A549 treated with DMSO at 1 μM for 4 hours (cell line): ENCODE measurements at places on chromosomes 4 and X. TPM values are rescaled to one million over a fixed set of nuclear protein-coding genes. Genes with fewer than 3 reads are reported as not detected.

Gene MTMR8
- 0.45 to 0.92 TPM (median 0.50 TPM) in 5 replicates for total RNA-seq

Gene CT55
- not detected in 5 replicates for total RNA-seq

Gene G3BP2
- 79.7 to 111 TPM (median 95.8 TPM) in 5 replicates for total RNA-seq

Gene PRRG3
- total RNA-seq: not detected in 5 replicates

Gene PITX2
- 1.0 to 1.6 TPM (median 1.3 TPM) in 5 replicates for total RNA-seq

Gene FGB
- total RNA-seq: 11.5 to 19.8 TPM (median 14.2 TPM) in 5 replicates

Gene KCNE5
- total RNA-seq: 0.13 to 0.24 TPM (median 0.15 TPM) in 4 of 5 replicates, not detected in the other

Gene CYSLTR1
- not detected in 5 replicates for total RNA-seq

Gene USP51
- 0.36 to 0.81 TPM (median 0.69 TPM) in 5 replicates for total RNA-seq

Gene MOB1B
- total RNA-seq: 5.1 to 9.5 TPM (median 8.4 TPM) in 5 replicates

Gene SOWAHB
- total RNA-seq: not detected in 5 replicates

Gene ANOS1
- 0.03 to 0.09 TPM (median 0.05 TPM) in 3 of 5 replicates, not detected in the others for total RNA-seq

Gene ADH1A
- total RNA-seq: not detected in 5 replicates

Gene CCNB3
- 0.60 to 0.97 TPM (median 0.63 TPM) in 5 replicates for total RNA-seq

Gene FAM114A1
- 23.9 to 41.6 TPM (median 38.2 TPM) in 5 replicates for total RNA-seq

Gene FGFRL1
- 18.7 to 25.5 TPM (median 22.0 TPM) in 5 replicates for total RNA-seq

Gene ADGRG4
- not detected in 5 replicates for total RNA-seq

Gene SSX4
- not detected in 5 replicates for total RNA-seq

Gene IRS4
- 0.03 TPM in 1 of 5 replicates, not detected in the others for total RNA-seq

Gene LRIT3
- total RNA-seq: 0.03 to 0.07 TPM (median 0.06 TPM) in 4 of 5 replicates, not detected in the other

Gene RAB39B
- total RNA-seq: 0.66 to 0.85 TPM (median 0.85 TPM) in 5 replicates

Gene FAM199X
- 14.1 to 23.9 TPM (median 20.4 TPM) in 5 replicates for total RNA-seq

Gene PPP2R2C
- total RNA-seq: 29.6 to 44.0 TPM (median 40.4 TPM) in 5 replicates

Gene ADAD1
- not detected in 5 replicates for total RNA-seq

Gene SHISA3
- total RNA-seq: not detected in 5 replicates

Gene PACRGL
- 12.5 to 16.2 TPM (median 15.8 TPM) in 5 replicates for total RNA-seq

Gene HSPA4L
- total RNA-seq: 8.3 to 11.6 TPM (median 10.3 TPM) in 5 replicates

Gene PSAPL1
- total RNA-seq: 0.07 to 0.17 TPM (median 0.09 TPM) in 5 replicates

Gene GLUD2
- total RNA-seq: 2.2 to 3.1 TPM (median 2.4 TPM) in 5 replicates

Gene ZC4H2
- 1.8 to 2.5 TPM (median 2.1 TPM) in 5 replicates for total RNA-seq

Gene NPNT
- total RNA-seq: 0.19 to 0.41 TPM (median 0.22 TPM) in 5 replicates

Gene SPATA4
- total RNA-seq: 0.07 to 0.55 TPM (median 0.17 TPM) in 4 of 5 replicates, not detected in the other

Gene ESX1
- total RNA-seq: 0.05 to 0.17 TPM (median 0.10 TPM) in 4 of 5 replicates, not detected in the other

Gene GJB1
- total RNA-seq: 0.06 to 0.08 TPM (median 0.08 TPM) in 3 of 5 replicates, not detected in the others

Gene DCX
- total RNA-seq: not detected in 5 replicates

Gene POU4F2
- not detected in 5 replicates for total RNA-seq

Gene C4orf51
- not detected in 5 replicates for total RNA-seq

Gene CLNK
- total RNA-seq: not detected in 5 replicates

Gene UGT2A1
- not detected in 5 replicates for total RNA-seq

Gene HPSE
- total RNA-seq: 0.92 to 1.5 TPM (median 1.3 TPM) in 5 replicates
